ENCODE measurements at places on chromosomes 12 and 14.

GRCh38 chr14:35112641-35113040, 9.1 kb downstream of the PPP2R3C start:
- DNase-seq: no peak

DNA sequence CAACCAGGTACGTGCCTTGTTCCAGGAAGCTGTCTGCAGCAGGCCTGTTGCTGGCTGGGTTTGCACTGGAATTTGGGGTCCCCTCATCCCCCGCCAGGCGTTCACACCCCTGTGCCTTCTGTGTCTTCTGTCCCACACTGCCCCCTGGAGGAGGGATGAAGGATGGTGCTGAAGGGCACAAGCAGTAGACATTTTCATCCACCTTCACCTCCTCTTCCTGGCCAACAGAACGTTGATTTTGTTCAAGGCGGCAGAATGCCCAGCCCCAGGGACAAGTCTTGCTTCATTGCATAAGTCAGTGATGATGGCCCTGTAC, 122.1 kb downstream of the CALM1 start:
- DNase-seq: peak; percentile 39

- DNase-seq: no peak
These were observed 43.5 kb downstream of the CMAS start for GRCh38 chr12:22089486-22089885.

- DNase-seq: peak; percentile 77
These were observed 8.4 kb downstream of the OR6S1 start for GRCh38 chr14:20632831-20633691.

DNA sequence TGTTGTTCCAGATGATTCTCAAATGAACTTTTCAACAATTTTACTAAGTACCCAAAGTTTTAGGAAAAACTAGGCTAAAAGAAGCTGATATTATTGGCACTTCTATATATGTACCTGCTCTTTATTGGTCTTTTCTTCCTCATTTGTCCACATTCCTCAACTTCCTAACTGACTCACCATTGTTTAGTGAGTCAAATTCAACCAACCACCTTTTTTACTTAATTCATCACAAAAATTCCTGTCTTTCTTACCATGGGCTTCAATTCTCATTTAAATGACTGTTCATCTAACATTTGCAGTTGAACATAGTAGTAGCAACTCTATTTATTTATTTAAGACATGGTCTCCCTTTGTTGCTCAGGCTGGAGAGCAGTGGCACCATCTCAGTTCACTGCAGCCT, 47.6 kb upstream of the SLC2A13 start:
- DNase-seq: no peak

DNA sequence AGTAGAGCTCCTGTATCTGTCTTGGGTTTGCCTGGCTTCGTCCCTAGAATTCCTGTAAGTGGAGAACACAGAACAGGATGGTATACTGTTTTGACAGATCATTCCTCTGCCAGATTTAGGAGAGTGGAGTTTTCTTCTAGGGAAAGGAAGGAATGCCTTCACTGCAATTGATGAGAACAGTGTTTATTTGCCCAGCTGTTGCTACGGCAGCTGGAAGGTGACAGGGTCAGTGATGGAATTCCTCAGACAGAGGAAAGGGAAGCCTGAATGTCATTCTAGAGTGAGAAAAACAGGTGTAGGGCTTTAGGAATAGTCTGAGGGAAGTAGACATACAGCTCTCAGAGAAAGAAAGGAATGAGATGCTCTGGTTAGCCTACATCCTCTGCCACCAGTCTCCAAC, 11.7 kb downstream of the CSRNP2 start:
- DNase-seq: no peak

DNA sequence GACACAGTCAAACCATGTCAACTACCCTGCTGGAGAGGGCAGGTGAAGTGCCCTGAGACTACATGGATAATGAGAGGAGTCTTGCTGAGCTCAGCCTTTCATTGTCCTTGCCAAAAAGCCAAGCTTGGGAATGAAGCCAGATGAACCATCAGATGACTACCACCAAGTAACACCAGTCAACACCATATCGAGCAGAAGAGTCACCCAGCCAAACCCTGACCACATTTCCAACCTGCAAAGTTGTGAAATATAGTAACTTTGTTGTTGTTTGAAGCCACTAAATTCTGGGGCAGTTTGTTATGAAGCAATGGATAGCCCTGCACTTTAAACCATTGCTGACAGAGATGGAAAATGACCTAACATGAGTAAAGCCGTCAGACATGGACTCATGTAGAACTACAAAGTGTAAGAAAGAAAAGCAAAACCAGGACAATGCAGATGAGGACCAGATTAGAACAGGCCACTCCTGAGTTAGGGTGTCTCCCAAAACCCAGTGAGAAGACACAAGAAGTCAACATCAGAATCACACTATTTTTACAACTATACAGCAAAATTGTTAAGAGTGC, 12.5 kb upstream of the CRADD start:
- DNase-seq: no peak

DNA sequence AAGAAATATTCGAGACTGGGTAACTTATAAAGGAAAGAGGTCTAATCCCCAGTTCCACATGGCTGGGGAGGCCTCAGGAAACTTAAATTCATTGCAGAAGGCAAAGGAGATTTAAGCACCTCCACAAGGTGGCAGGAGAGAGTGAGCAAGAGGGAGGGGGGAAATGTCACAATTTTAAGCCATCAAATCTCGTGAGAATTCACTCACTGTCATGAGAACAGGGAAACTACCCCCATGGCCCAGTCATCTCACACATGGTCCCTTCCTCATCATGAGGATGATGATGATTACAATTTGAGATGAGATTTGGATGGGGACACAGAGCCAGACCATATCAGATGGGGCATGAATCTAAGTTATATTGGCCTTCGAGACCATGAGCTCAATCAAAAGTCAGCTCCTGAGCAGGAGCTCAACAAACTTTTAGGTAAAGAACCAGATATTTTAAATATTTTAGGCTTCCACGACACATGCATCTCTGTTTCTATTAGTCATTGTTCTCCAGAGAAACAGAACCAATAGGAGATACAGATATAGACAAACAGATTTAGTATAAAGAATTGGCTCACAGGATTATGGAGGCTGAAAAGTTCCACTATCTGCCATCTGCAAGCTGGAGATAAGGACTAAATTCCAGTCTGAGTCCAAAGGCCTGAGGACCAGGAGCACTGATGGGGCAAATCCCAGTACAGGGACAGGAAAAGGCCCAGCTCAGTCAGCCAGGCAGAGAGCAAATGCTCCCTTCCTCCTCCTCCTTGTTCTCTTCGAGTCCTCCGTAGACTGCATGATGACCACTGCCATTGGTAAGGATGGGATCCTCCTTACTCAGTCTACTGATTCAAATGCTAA, 24.9 kb downstream of the DGLUCY start:
- DNase-seq: peak; percentile 40

GRCh38 chr12:123126294-123127181, 24.4 kb downstream of the PITPNM2 start:
- no peak for DNase-seq

- DNase-seq: no peak
These were observed 448.2 kb downstream of the RGS6 start for GRCh38 chr14:72380456-72380855.

DNA sequence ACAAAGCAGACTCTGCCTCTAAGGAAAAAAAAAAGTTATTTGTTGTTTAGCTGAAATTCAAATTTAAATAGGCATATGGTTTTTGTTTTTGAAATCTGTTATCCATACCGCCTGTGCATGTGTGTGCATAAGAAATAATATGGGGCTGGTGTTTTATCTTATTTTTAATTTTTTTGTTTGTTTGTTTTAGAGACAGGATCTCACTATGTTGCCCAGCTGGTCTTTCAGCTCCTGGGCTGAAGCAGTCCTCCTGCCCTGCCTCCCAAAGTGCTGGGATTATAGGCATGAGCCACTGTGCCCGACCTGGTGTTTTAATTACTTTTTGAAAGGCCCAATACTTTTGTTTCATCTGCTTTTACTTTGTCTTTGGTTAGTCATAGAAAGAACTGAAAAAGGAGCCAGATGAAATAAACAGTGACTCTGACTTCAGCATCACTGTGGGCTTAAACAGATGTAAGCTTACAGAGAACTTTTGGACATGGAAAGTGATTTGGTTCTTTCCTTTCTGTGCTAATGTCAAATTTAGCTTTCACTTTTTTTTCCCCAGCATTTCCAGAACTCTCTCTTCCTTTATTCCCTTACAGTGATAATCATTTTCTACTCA, 37.2 kb downstream of the SUPT16H start:
- no peak for DNase-seq

DNA sequence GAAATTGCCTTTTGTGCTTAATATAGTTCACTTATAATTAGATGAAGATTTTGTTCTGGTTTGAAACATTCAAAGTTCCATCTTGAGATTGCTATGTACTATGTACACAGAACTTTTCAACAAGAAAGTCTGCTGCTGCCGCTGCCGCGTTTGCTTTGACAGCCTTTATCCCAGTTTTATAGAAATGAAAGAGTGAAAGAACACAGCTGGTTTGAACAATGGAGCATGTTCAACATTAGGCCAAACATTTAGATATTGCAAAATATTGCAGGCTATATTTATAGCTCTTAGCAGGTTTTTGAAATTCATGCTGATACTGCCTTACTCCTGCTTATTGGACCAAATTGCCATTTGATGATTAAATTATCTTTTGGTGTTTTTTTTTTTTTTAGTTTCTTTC, 299.8 kb upstream of the PRKD1 start:
- DNase-seq: no peak

DNA sequence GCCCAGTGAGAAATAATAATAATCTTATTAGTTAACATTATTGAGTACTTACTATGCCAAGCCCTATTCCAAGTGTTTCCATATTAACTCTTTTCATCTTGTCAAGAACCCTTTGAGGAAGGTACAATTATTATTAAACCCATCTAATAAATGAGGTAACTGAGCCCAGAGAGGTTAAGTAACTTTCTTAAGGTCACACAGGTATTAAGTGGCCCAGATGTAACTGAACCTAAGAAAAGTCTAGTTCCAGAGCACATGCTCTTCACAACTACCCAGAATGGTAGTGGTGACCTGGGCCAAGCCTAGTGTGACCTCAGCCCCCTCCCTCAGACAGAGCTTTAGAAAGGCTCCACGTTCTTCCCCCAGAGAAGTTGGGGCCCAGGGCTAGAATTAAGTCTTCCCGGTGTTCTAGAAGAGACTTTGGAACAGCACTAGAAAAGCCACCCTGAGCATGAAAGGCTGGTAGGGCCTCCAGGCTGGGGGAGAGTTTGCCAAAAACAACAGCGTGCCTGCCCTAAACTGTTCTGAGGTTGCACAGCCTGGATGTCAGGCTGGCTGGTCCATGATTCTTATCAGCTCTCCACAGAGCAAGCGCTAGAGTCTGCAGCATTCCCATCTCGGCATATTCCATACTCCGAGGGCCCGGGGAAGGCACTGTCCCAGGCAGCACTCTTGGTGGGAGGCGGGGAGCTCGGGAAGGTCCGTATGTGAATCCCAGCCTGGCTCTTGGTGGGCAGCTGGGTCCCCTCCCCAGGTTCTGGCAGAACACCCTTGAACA, 41.3 kb upstream of the CTDSP2 start:
- no peak for DNase-seq

GRCh38 chr14:41986083-41986645, 379.5 kb downstream of the LRFN5 start:
- DNase-seq: no peak

GRCh38 chr14:58828298-58828697, 190.5 kb downstream of the DACT1 start:
- DNase-seq: no peak

- DNase-seq: no peak
These were observed 47.9 kb downstream of the SYNE3 start for GRCh38 chr14:95468448-95469133.

DNA sequence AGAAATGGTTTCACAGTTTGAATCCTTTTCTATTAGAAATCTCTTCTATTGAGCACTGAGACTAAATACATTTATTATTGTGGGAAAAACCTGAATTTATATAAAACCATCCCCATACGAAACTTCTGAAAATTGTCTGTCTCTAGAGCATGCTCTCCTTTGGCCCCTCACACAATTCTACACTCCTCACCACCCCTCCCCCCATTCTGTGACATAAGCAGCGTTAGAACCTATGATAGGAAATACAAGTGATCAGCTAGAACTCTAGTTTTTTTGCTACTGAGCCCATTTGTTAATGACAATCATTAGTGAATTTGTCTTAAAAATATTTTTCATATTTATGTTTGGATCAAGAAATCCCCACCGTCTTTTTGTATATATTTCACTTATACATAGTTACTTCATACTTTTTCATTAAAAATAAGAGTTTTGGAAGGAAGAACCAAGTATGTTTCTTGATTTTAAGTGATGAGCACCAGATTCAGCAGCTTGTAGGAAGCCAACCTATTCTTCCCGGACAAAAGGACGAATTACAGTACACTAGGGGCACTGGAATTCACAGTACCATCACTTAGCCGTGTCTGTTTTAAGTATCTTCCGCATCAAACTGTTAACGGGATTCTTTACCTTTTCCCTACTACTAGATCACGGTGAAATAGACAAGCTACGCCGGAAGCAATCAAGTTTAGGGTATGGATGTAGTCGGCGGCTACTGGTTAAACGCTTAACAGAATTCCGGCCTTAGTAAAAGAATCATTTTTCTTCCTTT, 724 bp downstream of the GTSF1 start:
- no peak for DNase-seq

GRCh38 chr12:95573951-95574576, 22.8 kb upstream of the USP44 start:
- DNase-seq: no peak

- no peak for DNase-seq
These were observed 107.1 kb upstream of the BCAT1 start for GRCh38 chr12:25056011-25056410.

GRCh38 chr12:95548539-95549391, 2.5 kb downstream of the USP44 start:
- DNase-seq: peak; percentile 73

- no peak for DNase-seq
These were observed 73.8 kb upstream of the ARID2 start for GRCh38 chr12:45655743-45656142.

GRCh38 chr14:72318648-72319047, 386.4 kb downstream of the RGS6 start:
- DNase-seq: no peak

DNA sequence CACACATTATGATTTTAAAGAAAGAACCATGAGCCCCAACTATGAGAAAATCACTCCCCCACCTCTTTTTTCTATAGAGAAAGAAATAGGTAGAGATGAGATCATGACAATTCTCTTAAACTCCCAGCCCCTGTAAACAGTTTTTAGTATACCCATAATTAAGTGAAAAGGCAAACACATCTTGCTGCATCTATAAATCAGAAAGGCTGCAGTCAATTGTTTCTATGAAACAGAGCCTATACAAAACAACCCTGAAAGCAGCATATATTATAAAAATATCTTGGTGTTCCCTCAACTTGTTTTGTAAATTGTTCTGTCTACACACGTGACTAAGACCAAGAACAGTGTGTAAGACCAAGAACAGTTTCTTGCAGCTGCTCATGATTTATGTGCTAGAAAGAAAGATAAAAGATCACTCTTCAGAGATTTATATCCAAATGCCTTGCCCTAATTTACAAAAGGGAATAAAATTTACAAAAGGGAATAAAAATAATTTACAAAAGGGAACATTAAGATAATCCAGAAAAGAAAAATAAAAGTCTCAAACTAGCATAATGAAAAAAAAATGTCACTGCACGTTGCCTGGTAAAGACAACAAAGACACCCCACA, 4.8 kb downstream of the KITLG start:
- no peak for DNase-seq
